ENCODE measurements at places on chromosomes 4 and X.
A peak's percentile ranks its signal among the peaks of the same experiment; 100 is the strongest.

DNA sequence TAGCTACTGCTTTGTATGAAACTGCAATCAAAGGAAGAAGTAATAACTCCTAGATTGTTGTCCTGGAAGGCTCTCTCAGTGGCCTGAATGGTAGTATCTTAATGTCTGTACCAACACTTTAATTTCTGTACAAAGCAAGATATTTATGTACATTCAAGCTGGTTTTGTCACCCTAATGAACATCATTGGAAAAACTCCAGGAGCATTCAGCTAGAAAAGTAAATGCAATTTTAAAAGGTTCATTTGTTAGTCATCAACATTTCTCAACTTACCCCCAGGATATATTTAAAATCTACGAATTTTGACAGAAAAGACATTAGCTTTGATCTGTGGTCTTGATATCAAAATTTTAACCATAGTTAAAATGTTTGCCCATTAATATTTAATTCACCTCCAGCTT lies 80.0 kb upstream of the FGF13 start:
- peak; percentile 24 for DNase-seq

DNA sequence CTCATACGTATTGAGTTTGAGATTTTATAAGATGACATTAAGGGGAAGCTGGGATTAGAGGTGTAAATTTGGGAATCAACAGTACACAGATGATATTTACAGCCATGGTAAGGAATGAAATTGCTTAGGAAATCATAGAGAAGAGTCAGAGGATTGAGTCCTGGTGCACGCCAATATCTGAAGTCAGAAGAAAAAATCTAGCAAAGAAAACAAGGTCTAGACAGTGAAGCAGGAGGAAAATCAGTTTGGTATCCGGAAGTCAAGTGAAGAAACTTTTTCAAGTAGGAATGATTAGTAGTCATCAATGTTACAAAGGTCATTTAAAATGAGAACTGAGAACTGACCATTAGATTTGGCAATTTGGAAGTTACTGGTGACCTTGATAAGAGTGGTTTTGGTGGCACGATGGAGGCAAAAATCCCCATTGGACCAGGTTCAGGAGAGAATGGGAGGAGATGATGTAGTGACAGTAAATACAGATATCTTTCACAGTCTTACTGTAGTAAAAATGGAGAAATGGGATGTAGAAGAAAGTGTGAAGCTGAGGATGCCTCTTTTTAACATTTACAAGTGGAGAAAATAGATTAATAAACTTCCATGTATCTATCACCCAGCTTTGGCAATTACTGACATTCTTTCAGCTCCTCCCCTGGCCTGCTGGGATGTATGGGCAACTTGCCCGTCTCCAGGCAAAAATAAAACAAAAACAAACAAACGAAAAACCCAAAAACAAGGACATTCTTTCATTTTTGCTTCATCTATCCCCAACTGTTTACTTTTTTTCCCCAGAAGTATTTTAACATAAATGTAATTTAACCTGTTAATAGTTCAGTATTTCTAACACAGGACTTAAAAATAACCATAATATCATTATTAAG lies 11.4 kb upstream of the GPR34 start:
- DNase-seq, result no peak

DNA sequence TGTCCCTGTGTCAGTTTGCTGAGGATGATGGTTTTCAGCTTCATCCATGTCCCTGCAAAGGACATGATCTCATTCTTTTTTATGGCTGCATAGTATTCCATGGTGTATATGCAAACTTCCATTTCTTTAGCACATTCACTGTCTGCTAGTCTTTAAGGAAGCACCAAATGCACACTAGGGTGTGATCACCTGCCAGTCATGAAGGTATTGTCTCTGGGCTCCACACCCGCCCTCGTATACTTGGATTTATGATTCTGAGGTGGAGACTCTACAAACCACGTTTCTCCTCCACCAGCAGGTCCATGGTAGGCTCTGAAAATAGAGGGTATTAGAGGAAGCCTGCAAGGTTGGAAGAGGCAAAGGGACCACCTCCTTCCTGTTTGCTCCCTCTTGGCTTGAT lies 75.9 kb upstream of the MAML3 start:
- DNase-seq, result no peak

GRCh38 chr4:145177511-145177905 lies 2.9 kb downstream of the OTUD4 start:
- DNase-seq, result peak; percentile 28

DNA sequence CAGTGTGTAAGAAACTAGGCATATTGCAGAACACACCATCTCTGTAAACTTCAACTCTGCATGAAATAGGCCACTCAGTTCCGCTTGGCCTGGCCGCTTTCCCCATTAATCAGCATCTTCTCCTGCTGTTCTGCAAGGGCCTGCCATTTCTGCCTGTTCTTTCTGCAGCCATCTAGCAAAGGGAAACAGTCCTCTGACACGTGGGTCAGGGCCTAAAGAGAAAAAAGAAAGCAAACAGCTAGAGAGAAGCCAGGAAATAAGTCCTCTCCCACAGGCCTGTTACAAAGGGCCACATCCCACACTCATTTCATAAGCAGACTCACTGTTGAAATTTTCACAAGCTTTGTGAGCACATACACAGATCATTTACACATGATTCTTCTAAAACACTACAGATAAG lies 130.1 kb downstream of the PDE5A start:
- no peak for DNase-seq

DNA sequence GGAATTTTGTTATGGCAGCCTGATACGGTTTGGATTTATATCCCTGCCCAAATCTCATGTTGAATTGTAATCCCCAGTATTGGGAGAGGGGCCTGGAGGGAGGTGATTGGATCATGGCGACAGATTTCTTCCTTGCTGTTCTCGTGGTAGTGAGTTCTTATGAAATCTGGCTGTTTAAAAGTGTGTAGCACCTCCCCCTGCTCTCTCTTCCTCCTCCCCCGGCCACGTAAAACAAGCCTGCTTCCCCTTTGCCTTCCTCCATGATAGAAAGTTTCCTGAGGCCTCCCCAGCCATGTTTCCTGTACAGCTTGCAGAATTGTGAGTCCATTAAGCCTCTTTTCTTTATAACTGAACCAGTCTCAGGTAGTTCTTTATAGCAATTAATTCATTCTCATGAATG lies 37.9 kb downstream of the SUPT20HL2 start:
- no peak for DNase-seq

GRCh38 chrX:132775263-132775823 lies 183.1 kb downstream of the HS6ST2 start:
- peak; percentile 17 for DNase-seq

GRCh38 chr4:165493359-165493758 lies 114.6 kb downstream of the CPE start:
- DNase-seq, result peak; percentile 74

DNA sequence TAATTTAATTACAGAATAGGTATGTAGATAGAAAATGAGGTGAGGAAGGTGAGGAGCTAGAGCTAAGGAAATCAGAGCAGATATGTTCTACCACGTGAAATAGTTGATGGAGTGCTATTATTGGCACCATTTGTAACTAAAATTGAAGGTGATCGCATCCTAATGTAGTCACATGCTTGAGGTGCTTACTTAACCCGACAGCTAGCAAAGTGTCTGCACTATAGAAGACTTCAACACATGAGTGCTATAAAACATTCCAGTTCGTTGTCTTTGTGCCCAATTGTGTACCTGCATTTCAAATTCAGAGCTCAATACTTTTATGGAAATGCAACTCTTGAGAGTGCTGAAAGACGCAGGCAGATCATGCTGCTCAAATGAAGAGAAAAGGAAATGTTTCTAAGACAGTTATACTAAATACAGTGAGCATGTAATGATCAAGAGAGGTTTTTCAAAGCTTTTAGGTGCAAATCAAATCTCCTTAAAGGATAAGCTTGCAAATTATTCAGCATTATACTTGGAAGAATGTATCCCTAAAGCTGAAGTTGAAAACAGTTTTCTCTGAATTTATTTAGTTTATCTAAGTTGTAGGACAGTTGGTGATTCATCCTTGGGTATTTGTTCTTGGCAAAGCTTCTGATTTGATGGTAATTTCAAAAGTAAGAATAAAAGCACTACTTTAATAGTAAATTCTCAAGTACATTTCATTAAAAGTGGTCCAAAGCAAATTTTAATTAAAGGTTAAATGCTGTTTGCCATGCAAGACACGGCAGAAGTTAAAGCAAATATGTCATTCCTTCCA lies 223.9 kb upstream of the EPHA5 start:
- no peak for DNase-seq

- peak; percentile 53 for DNase-seq
Measured at GRCh38 chr4:78551420-78552351, at the start of gene ANXA3. TSS of gene ANXA3 (plus strand) at chr4:78551770. CDS start at chr4:78554474, 2,704 bp downstream.

- DNase-seq, result no peak
Measured at GRCh38 chr4:184280137-184280536, 62.5 kb upstream of the ENPP6 start.

DNA sequence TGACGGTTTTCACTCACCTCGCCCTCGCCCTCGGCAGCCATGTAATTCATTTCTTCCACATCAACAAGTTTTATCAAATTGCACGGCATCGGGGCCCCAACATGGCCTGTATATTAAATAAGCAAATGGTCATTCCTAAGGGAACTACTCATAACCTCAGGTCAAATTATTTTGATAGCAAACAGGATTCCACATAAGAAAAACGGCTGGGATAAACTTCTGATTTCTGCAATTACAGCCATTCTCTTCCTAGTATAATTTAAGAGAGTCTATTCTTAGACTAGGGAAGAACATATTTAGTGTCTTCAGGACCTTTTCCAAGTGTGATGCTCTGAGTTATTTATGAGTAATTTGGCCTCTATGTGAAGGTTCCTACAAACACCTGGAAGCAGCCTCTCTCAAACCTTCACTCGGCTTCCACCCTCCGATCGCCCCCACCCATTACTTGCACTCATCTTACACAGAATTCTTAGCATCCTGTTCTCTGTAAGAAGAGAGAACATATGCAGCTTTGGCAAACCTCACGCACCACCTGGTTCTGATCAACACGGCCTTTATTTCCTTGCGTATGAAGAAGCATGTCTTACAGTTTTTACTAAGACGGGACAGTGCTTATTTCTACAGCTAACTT lies 29.4 kb upstream of the CENPU start:
- DNase-seq, result no peak

DNA sequence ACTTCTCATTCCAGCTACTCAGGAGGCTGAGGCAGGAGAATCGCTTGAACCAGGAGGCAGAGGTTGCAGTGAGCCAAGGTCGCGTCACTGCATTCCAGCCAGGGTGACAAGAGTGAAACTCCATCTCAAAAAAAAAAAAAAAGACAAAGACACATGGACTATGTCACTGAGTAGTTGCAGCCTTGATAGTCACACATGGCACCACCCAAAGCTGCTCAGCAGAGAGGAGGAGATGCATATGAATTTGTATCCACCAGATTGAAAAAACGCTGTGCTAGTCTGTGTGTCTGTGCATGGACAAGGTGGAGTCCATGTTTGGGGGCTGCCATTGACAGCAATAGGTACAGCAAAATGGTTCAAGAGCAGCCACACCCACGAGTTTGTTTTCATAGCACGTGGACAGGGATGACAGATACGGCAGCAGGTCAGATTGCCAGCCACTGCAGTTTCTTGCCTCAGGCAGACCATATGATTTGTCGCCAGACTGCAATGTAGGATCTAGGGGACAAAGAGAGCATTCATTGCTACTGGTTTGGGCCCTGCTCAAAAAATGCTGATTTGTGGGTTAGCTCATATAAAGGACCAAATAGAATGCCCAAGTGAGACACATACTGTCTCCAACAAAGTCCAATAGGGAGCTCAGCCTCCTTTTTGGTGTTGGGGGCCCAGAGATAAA lies 89.9 kb downstream of the CEP135 start:
- DNase-seq, result no peak

GRCh38 chrX:66384722-66385121 lies 220.7 kb downstream of the HEPH start:
- DNase-seq, result no peak

GRCh38 chr4:28518561-28519165 lies 1658.0 kb downstream of the STIM2 start:
- peak; percentile 1 for DNase-seq

DNA sequence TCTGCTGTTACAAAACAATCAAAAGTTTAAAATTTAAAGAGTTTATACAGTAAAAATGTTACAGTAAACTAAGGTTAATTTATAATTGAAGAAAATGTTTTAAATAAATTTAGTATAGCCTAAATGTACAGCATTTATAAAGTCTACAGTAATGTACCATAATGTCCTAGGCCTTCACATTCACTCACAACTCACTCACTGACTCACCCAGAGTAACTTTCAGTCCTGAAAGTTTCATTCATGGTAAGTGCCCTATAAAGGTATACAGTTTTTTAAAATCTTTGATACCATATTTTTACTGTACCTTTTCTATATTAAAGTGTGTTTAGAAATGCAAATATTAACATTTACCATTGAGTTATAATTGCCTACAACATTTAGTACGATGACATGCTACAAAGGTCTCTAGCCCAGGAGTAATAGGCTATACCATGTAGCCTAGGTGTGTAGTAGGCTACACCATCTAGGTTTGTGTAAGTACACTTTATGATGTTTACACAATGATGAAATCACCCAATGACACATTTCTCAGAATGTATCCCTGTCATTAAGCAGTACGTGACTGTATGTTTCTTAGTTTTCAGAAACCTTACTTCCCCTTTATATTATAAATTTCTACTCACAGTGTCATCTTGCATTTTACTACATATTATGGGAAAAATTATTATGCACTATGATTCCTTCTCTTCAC lies 320.8 kb downstream of the ADAM29 start:
- peak; percentile 44 for DNase-seq

DNA sequence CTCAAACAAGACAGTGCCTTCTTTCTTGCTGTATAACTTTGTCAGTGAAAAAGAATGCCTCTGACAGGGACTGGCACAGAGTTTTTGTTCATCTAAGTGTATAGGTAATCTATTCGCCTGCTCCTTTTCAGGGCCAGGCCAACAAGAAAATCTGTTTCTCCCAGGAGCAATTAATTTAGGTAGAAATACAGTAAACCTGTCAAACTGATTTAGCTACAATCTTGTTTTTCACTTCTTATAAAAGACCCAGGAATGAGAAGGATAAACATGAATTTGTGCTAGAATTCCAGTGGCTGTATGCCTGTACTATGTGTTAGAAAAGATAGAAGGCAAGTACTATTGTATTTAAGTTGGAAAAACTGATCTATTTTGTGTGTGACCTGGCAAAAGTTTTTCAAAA lies 6.1 kb downstream of the TMA16 start:
- DNase-seq, result no peak

- no peak for DNase-seq
Measured at GRCh38 chr4:85995361-85995760, 364.5 kb downstream of the MAPK10 start.

DNA sequence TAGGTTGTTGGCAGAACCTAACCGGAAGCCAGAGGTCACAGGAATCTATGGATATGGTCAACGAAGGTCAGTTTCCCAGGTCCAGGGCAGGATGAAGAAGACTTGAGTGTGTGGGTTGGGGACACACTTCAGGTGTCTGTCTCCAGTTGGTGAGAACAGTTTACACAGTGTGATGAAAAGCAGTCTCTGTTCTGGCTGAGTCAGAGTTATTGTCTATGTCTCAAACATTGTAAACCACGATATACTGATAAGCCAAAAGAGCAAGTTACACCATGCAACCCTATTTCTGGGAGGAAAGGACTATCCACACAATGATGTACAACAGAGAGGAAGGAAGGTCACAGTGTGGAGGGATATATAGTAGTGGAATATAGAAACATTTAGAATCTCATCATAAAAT lies 187.1 kb upstream of the C1QTNF7 start:
- no peak for DNase-seq
